Stimulated activated naive CD8-positive, alpha-beta T cell treated with anti-CD3 and anti-CD28 coated beads, Interleukin-15, Interleukin-2, amounts not matched to agents 100 U/mL and 50 U/mL, for 24 hours (primary cell): ENCODE measurements at places on chromosomes 6 and 20.

GRCh38 chr6:164337024-164337924 is 922.8 kb downstream of the QKI start:
- DNase-seq, result no peak

DNA sequence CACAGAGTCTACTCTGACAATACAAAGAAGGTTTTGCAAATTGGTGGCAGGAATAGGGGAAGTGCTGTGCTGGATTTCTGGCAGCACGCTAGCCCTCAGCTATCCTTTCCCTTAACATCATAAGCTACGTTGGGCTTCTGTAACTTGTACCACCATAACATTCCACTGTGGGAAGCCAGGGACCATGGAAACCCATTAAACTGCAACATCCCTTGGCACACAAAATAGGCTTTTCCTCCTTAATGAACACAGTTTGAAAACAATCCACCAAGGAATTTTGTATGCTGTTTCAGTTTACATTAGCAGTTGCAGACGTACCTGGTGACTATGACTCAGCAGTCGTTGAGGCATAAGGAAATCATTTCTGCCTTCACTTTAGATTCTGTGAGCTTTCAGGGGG is 203.9 kb upstream of the RAB32 start:
- no peak for DNase-seq

DNA sequence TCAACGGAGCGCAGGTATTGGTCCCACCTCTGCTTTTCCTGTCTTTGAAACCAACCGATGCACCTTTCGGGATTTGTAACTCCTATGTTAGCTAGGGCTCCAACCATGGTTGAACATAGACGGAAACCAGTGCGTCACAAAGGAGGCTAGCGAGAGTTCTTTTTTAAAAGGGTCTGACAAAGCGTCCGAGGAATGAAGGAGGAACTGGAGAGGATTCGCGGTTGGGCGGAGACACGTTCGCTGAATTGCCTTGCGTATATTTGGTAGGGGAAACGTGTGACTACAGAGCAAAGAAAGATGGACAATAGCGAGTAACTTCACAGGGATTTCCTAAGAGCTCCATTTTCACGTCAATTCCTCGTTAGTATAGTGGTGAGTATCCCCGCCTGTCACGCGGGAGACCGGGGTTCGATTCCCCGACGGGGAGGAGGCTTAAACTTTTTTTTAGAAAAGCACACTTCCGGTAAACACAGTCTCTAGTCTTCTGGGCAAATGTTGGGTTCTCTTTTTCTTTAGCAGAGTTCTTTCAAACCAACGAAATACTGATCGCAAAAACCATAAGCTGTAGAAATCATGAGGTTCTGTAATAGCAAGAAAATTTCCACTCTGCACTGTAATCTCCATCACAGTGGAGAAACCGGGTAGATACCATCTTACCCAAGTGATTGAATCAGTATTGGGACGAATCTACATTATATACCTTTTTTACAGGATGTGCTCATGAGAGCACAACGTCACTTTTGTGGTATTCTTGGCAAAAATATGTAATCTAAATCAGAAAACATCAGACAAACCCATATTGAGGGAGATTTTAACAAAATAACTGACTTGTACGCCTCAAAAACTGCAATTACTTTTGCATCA is 6.6 kb upstream of the ZNF184 start:
- DNase-seq, result peak; percentile 84

GRCh38 chr6:161169696-161170095 is 104.2 kb downstream of the AGPAT4 start:
- DNase-seq, result no peak

GRCh38 chr20:10653599-10654249 is 20.1 kb downstream of the JAG1 start:
- no peak for DNase-seq

GRCh38 chr6:100761841-100762240 is 119.3 kb downstream of the ASCC3 start:
- no peak for DNase-seq

GRCh38 chr6:21075986-21076385 is 517.6 kb upstream of the SOX4 start:
- DNase-seq, result no peak

DNA sequence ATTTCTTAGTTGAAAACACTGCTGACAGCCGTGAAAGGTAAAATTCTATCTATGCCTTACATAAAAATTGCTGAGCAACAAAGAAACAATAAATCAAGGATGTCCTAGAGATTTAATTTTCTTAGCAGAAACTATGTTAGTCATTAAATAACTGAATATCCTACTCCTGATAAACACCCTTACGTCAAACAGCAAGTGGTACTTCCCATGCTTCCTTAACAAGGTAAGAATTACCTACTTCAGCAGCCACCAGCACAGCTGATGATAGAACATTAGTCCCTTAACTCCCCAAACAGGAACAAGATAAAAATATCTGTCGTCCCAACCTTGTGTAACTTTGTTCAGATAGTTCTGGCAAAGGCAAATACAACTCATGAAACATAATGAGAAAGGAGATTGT is 8.7 kb downstream of the SERPINB6 start:
- DNase-seq, result no peak

DNA sequence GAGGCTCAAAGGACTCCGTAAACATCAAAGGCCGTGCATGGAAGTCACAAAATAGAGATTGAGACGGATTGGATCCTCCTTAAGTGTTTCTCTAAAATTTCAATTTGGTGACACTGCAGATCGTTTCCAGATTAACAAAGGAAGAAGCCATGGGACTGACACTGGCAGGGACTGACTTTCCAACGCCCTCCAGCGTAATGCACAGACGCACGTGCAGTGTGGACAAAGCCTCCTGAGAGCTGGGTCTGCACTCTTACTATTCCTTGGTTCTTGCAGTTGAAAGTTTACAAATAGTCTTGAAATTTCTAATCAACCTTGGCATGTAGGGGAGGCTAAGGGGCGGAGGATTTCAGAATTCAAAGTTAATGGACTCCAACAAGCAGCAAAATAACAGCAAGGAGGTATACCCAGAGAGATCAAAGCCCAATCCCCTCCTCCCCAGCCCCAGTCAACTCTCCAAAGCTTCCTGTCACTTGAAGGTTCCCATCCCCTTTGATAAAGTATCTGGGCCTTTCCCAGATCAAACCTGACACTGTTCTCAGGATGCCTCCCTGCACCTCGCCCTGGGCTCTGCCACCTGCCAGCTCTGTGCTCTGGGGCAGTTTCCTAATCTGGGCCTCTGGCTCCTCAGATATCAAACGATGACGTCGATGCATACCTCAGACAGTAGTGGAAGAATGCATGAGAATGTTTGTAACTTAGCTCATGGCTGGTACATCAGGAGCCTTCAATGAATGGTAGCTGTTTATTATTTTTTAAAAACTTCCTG is 106.5 kb upstream of the TRAF3IP2 start:
- DNase-seq, result no peak

- DNase-seq, result no peak
These were observed 56.2 kb upstream of the ARID1B start for GRCh38 chr6:156720691-156721685.

GRCh38 chr6:28824793-28825731 is 98.7 kb downstream of the TRIM27 start:
- DNase-seq, result no peak

DNA sequence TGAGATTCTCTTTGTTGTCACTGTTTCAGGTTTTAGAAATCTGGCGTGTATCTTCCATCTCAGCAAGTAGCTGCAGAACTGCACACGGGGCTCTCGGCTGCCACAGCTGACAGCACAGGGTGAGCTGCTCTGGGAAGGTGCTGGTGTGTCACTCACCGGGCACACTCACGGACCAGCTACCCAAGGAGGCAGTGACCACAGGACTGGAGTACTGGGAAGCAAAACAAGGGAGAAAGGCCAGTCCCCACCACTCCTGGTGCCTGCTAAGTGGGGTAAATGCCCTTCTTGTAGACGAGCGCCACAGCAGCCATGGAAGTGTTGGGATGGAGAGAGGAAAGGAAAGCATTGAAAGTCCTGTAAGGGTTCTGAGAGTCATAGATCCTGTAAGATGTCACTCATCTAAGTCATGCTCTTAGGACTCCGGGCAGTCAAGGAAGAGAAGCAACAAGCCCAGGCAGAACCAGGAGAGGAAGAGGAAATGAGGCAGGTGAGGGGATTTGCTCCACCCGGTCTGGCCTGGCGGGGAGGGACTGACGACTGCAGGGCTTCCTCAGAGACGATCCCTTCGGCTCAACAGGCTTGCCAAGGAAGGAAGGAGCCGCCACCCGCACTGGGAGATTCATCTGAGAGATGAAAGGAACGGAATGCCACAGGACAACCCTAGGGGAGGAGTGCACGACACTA is 48.1 kb downstream of the PRDM1 start:
- no peak for DNase-seq

DNA sequence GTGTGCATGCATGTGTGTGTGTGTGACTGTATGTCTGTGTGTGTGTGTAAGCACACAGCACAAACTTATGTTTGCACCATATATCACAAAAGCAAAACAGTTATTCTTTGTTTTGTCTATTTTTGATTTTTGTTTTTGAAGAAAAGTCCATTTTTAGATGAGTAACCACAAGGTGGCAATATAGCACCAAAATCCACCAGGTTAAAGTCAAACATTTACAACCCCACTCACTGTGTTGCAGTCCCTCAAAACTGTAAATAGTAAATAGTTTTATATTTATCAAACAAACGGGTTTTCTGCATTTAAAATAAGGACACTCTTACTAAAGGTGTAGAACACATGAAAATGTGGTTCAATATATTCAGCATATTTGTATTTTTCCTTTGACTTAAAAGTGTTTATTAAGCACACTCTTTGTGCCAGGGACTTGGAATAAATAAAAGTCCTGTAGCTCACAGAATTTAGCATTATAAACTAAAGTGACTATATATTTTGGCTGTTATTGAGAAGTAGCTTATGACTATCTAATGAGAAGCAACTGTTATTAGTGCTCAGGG is 118.5 kb downstream of the GFRAL start:
- DNase-seq, result no peak

DNA sequence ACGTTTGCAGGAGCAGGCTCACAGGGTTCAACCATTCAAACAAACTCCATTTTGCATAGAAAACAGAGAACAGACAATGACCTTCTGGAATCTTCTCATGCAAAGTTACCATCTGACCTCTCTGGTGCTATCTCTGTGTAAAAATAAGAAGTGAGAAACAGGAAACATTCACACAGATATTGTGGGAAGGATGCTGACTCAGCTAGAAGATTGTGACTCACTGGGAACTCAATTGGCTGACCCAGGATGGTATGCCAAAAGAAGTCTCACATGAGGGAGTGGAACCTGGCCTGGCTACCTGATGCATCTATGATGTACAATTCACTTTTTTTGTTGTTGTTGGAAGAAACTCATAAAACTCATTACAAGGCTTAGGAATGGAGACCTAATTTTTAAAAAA is 61.1 kb upstream of the TBX18 start:
- DNase-seq, result no peak

DNA sequence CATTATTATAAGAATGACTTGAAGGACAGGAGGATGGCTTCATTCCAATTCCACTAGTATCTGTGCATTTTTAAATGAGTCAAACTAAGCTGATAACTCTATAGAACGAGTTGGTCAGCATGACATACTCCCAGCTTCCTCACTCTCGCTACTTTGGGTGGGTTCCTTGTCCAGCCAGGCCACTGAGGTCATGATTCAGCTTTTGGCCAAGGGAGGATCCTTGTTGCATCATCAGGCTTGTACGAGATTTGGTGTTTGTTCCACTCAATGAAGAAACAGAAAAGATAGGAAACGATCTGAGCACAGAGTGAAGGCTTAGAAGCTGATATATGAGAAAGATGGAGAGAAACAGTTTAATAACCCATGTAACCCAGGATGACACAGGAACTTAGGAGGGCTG is 19.8 kb downstream of the NEDD9 start:
- no peak for DNase-seq

- DNase-seq, result no peak
These were observed 21.9 kb upstream of the AIG1 start for GRCh38 chr6:143038833-143039232.

DNA sequence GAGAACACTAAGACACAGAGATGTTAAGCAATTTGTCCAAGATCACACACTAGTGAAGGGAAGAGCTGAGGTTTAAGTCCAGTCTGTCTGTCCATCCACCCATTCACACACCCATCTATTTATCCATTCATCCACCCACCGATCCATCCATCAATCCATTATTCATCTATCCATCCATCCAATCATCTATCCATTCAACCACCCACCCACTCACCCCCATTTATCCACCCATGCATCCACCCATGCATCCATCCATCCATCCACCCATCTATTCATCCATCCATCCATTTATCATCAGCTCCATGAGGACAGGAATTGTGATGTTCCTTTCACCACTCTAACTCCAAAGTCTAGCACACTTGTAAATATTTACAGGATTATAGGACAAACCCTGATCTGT is 242.3 kb upstream of the PMEPA1 start:
- DNase-seq, result no peak

- DNase-seq, result no peak
These were observed 1.0 kb downstream of the COL20A1 start for GRCh38 chr20:63293871-63294535.

DNA sequence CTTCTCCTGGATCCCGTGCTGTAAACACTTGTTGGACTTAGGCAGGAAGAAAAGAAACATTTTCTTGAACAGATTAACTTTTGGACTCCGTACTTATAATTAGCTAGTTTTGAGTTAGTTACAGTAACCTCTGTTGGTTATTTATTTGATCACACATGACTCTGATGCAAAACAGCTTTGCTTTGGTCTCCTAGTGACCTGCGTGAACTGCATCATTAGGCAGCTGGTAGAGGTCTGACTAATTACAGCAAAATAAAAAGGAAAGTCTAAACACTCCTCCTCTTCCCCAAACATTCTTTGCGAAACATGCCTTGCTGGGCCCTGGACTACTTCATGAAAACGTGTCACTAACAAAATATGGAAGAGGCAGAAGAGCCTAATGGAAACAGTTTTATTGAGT is 61.1 kb upstream of the ZFP64 start:
- no peak for DNase-seq

GRCh38 chr6:139881728-139882211 is 507.3 kb upstream of the CITED2 start:
- peak; percentile 17 for DNase-seq

DNA sequence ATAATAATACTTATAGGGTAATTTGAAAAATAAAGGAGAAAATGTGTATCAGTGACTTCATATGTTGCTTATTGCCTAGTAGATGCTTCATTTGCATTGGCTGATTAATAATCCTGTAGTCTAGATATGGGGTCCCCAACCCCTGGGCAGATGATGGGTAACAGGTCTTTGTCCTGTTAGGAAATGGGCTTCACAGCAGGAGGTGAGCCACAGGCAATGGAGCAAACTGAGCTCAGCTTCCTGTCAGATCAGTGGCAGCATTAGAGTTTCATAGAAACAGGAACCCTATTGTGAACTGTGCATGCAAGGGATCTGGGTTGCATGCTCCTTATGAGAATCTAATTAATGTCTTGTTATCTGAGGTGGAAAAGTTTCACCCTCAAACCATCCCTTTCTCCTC is 1049.5 kb upstream of the EPHA7 start:
- DNase-seq, result no peak

GRCh38 chr6:13142611-13143010 is 185.7 kb downstream of the TBC1D7 start:
- no peak for DNase-seq

DNA sequence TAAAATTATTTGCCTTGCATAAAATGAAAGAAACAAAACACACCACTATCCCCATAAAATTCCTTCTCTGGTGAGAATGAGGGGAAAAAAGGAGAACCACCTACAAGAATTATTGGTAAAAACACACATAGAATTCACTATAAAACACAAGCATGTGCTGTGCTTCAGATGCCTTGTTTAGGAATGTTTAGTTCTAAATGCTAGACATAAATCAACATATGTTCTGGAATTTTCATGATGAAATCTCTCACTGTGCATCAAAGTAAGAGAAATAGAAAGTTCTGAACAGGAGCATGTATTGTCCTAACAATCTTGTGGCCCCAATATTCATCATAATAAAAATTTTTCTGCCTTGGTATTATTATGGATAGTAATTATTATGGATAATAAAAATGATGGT is 111.0 kb downstream of the PLCB4 start:
- no peak for DNase-seq
